ENCODE measurements at places on chromosomes 1 and 21.

DNA sequence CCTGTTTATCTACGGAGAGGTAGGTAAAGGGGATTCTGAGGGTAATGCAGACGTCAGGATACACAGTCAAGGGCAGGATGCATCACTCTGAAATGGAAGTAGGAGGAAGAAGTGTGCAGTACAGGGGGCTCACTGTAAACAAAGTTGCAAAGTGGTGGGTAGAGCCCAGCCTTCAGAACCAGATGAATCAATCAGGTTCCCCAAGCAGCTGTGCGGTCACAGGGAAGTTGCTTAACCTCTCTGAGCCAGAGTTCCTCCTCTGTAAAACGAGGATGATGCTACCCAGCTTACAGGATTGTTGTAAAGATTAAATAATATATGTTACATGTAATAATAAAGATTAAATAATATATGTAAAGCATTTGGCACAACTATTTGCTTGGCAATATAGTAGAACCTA is 13.5 kb upstream of the MYOM3 start:
- no peak for DNase-seq

GRCh38 chr1:171801487-171801891 is 20.0 kb downstream of the METTL13 start:
- DNase-seq: no peak

DNA sequence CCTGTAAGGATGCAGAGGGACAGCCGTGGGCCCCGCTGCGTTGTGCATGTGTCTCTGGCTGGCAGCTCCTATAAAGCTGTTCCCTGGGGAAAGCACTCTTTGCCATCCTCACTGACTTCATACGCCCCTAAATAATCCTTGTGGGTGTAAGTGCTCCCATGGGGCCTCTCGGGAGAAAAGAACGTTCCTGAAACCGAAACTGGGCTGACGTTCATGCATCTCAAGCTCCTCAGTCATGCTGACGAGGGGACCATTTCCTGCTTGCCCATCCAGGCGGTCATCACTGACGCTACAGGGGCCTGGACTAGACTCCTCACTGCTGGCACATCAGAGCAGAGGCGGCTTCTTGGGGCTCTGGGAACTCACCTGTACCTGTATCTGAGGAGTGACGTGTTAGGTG is 73.1 kb upstream of the USP24 start:
- DNase-seq: peak; percentile 30

- DNase-seq: no peak
These were observed 1.6 kb upstream of the LEFTY1 start for GRCh38 chr1:225890346-225891228.

- DNase-seq: no peak
These were observed 12.1 kb downstream of the DYRK1A start for GRCh38 chr21:37378700-37379139.

- DNase-seq: no peak
These were observed 242.5 kb upstream of the AJAP1 start for GRCh38 chr1:4411862-4412261.

DNA sequence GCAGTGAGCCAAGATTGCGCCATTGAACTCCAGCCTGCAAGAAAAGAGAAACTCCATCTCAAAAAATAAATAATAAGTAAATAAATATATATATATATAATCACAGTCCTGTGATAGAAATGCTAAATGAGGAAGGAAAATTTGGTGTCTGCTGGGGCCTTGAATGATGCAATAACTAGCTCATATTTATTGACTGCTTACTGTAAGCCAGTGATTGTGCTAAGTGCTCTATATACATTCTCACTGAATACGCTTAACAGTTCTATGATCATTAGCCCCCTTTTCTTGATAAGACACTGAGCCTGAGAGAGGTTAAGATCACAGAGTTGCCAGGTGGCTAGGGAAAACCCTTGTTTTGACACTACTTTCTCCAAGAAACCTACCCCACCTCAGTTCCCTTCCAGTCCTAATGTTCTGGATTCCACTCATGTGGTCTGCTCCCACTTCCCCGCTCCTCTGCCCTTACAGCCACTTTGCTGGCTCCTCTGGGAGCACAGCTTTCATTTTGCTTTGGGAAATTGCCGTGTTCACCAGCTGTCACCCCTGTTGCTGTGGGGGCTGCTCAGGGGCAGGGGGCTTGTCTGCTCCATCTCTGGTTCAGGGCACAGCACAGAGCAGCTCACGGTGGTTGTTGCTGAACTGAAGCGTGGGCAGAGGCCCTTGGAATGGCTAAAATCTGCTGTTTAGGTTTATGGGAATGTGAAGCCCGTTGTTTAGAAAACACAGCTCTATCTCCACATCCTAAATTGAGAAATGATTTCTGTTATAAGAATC is 2.5 kb upstream of the BMP8A start:
- DNase-seq: no peak

GRCh38 chr1:87902830-87903229 is 574.1 kb downstream of the LMO4 start:
- no peak for DNase-seq

DNA sequence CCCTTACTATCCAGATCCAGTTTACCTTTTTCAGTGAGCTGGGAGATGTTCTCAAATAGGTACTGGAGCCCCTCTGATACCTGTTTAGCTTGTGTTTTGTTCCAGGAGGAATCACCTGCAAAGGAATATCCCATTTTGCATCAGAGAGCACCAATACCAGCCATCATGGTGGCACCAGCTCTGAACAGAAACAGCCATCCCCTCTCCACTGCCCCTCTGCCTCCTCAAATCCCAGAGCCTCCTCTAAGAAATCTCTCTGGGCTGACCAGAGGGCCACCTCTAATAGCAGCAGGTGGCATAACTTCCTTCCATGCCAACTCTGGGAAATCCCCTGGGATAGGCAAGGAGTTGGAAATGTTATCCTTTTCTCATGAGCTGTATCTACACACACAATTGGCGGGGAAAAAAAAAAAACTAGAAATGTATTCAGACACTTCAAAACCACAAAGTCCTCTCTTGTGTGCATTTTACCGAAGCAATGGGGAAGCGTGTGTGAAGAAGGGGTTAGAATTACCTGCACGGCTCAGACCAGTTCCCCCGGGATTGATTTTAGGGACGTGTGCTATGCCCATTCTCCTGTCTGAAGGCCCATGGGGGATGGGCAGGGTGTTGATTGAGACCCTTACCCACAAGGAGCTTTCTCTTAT is 2.4 kb downstream of the PGLYRP4 start:
- no peak for DNase-seq

DNA sequence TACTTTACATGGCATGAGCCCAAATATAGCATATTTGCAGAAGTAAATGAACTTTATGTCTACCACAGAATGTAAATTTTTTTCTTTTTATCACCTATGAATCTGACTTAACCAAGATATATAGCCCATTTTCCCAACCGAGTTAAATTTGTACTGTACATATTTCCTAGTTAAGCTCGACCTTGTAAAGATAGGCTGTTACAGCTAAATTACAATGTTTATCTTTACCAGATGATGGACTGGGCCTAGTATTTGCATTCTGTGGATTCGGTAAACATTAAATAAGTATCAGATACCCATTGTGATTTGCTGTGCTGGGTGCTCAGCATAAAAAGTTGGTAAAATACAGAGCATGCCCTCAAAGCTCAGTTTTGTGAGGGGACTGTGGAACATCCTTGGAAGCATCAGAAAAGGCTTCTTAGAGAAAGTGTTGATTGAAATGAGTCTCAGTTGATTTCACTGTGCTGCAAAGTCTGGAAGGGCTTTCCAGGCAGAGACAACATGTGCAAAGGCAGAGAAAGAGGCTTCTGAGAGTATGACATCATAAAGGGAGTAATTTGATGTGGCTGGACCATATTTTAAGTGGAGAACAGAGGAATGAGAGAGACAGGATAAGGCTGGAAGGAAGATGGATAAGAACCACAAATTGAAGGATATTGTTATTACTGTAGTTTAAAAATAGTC is 27.4 kb downstream of the MORC3 start:
- DNase-seq: no peak

- DNase-seq: no peak
These were observed 158.4 kb upstream of the CD34 start for GRCh38 chr1:208069317-208069716.

DNA sequence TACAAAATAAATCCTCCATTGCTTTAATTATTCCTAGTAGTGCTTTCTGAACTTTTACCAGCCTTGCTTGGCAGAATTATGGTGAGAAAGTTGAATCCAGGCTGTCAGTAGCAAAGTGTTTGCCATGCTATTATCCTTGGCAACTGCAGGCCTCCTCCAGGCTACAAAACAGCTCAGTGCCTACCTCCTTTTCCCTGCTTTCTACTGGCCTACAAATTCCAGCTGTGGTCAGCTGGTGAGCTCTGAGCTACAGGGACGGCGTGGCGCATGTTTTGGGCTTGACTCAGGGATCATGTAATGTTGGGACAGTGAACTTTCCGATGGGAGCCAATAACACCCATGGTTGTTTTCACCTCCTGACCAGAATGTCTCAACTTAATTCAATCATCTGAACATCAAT is 456.1 kb upstream of the ADAMTS5 start:
- peak; percentile 67 for DNase-seq

- no peak for DNase-seq
These were observed 1230.7 kb upstream of the NCAM2 start for GRCh38 chr21:19767546-19767945.

- DNase-seq: no peak
These were observed 19.1 kb downstream of the ILDR2 start for GRCh38 chr1:166956057-166956850.

- DNase-seq: no peak
These were observed 28.9 kb upstream of the BTG2 start for GRCh38 chr1:203276408-203276807.

DNA sequence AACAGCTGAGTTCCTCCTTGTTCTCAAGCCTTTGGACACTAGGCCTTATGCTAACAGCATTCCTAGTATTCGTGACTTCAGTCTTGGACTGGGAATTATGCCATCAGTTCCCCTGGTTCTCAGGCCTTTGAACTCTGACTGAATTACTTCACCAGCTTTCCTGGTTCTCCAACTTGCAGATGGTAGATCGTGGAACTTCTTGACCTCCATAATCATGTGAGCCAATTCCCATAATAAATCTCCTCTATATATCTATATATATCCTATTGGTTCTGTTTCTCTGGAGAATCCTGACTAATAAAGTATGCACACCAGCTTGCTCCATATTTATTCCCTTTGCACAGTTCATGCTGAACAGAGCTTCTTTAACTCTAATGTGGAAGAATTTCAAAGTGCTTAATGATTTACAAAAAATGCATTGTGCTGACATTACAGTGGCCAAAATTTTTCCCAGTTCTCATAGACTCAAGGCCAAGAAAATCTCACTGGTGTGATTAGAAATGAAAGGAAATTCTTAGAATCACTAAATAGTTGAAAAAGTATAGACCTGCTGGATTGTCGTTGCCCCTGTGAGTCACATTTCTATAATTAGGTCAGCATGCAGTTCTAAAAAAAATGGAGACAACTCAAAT is 462.9 kb upstream of the ADAMTS5 start:
- DNase-seq: no peak

DNA sequence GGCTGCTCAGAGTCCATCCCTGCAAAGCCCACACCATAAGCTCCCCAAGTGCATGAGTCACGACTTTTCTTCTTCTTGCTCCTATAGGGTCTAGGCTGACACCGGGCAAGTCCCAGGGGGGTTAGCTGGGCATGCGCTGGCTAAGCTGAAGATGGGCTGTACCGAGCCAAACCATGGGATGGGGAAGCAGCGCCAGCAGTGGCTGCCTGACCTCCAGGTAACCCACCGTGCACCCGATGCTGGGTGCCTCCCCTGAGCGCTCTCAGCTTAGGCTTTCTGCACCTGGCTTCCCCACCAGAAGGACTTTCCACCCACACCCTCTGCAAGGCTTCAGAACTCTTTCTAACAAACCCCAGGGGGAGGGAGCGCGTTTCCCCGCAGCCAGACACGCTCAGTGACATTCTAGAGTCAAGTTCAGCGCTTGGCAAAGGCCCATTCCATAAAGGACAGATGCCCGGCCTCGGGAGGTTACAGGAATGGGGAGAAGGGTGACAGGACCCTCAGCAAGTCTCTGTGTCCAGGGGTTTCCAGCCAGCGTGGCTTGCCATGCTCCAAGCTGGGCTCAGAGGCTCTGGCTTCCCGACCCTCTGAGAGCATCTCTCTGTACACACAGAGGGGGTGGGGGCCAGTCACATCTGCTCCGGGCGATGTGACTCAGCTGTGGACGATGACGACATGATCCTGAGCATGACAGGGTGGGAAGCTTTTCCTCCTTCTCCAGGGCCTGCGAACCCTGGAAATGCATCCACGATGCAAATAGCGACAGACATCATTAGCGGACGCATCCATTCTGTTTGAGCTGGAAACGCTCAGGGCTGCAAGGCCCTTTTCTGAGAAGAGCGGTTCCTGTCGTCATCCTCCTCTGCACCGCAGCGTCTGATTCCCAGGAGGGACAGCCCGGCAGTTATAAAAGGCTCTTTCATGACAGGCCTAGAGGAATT is 107.8 kb downstream of the SIK1 start:
- DNase-seq: peak; percentile 62

- DNase-seq: no peak
These were observed 40.5 kb downstream of the MAP3K7CL start for GRCh38 chr21:29170944-29171343.

- DNase-seq: no peak
These were observed 380.3 kb downstream of the PLPP3 start for GRCh38 chr1:56199061-56199460.

DNA sequence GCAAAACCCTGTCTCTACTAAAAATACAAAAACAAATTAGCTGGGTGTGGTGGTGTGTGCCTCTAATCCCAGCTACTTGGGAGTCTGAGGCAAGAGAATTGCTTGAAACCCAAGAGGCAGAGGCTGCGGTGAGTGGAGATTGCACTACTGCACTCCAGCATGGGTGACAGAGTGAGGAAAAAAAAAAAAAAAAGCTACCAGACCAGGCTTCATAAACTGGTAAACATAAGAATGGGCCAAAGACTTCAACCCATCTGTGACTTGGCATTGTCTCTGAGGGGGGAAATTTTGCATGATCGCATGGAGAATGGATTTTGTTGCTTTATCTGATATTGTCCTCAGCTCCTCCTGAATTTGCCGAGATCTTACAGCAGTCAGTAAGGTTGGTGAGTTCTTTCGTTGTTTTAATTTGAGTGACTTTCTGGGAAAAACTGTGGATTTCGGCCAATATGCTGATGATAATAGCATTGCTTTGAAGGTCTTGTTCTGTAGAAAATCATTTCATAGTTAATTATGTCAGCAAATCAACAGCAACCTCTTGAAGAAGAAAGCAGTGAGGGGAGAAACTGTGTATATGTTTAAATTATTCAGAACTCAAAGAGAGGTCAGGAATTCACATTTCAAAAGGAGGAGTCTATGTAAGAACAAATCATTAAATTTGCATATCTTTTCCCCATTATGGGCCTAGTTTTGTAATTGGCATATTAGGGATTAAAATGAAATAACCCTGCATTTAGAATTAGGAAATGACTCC is 13.1 kb downstream of the FGGY start:
- no peak for DNase-seq

- DNase-seq: peak; percentile 60
These were observed 7.6 kb upstream of the AADACL4 start for GRCh38 chr1:12636098-12636950.

DNA sequence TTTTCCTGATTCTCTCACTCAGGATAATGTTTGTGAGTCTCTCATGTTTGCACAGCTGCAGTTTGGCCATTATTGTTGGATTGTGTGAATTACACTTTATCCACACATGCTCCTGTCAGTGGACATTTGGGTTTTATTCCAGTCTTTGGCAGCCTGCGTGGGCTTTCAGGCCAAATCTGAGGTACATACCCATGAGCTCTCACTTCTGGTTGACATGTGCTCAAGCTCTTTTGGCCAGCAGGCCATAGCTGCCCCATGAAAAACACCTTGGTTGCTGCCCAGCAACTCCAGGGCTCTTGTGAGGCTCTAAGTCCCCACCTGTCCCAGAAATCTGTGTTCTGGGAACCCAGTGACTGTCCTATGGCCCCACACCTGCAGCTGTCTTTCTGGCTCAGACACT is 124.5 kb upstream of the GALNT2 start:
- DNase-seq: no peak

Measured in left cardiac atrium (tissue), 4 donors.